ENCODE measurements at places on chromosomes 4 and X.

DNA sequence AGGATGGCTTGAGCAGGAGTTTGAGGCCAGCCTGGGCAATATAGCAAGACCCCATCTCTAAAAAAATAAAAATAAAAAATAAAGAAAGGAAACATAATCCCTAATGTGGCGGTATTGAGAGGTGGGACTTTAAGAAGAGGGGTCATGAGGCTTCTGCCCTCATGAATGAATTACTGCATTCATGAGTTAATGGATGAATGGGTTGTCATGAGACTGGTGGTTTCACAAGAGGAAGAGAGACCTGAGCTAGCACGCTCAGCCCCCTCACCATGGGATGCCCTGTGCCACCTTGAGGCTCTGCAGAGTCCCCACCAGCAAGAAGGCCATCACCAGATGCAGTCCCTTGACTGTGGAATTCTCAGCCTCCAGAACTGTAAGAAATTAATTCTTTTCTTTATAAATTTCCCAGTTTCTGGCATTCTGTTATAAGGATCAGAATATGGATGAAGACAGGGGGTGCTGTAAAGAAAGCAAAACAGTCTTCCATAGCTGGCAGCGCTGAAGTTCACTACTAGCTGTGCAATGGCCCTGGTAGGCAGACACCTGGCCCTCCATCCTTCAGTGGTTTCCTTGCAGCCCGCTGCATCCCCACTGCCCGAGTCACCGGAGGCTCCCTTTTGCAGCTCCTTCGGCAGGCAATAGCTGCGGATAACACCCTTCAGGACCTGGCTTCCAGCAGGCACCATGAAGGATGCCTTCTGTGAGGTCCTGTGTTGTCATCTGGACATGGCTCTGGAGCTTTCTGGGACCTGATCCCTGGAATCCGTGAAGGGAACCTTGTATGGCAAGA, 44.8 kb upstream of the NSG1 start:
- no peak for DNase-seq

- no peak for DNase-seq
Measured at GRCh38 chr4:18138076-18138665, 116.6 kb upstream of the LCORL start.

DNA sequence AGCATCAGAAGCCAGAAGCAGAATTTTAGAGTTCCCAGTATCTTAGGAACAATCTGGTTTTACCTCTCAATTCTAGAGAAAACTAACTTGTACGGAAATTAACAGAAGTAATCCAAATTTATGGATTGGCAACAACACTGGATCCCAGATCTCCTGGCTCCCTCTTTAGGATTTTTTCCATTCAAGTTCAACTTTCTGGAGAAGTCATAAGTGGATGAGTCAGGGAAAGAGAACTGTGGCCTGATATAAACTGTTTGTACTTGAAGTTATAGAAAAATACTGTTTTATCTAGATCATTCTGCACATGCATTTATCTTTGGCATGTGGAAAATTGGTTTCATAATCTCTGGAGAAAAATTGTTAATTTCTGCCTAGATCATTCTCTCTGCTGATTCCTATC, 380.4 kb downstream of the PCDH7 start:
- DNase-seq, result no peak

DNA sequence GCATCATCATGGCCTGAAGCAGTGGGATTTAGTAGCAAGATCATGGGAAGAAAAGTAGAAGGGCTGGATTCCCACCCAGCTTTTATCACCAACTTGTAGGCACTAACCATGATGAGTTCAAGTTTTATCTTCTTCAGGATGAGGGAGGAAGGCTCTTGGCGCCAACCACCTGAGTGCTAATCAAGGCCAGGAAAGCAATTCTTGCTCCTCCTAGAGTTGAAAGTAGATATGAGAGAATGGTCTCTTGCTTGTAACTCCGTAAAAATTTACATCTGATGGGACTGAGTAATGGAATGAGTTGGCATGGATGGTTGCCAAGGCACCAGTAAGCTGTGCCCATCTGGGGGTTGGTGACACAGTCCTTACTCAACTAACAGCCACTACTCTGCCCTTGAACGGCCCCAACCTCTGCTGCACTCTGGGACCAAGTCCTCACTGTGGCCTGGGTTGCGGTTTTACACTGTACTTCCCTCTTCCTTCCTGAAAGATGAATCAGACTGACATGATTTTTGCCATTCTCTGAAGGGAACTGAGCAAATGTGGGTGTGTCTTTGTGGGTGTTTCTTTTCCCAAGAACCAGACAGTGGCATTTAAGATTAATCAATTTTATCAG, 39.4 kb upstream of the NDP start:
- no peak for DNase-seq

- no peak for DNase-seq
Measured at GRCh38 chrX:137067147-137067546, 33.4 kb upstream of the GPR101 start.

DNA sequence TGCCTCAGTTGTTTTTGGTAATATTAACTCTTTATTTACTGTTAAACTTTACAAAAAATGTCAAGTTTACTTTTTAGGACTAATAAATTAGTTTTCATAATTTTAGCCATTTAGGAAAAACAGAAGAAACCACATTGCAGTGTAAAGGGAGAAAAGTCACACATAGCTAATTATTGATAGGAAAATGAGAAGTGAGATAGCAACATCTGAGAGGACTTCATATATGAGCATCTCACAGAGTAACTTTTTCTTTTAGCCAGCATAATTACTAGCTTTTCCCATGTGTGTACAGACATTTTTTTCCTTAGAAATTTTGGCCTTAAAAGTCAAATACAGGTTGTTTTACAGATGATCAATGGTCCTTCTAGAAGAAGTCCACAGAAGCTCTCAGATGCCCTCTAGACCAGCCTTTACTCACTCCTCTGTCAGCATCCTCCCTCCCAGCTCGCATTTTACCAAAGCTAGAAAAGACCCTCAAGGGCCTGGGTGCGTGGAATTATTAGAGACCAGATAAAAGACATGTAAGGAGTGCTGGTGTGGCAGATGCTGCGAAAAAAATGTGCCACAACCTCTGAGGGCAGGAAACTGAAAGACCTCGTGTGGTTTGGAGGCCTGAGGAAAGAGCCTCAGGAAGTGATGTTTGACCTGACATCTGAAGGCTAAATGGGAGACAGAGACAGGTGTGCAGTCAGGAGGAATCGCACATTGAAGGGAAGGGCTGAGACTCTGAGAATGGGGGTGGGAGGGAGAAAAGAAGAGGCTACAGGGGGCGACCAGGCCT, 156.9 kb downstream of the CBR4 start:
- DNase-seq, result no peak
